Left ventricle myocardium inferior (tissue), 1 donor: ENCODE measurements at places on chromosomes 4 and X.
A peak's percentile ranks its signal among the peaks of the same experiment; 100 is the strongest.

- peak; percentile 67 for DNase-seq
Observed at GRCh38 chr4:152021788-152022438, 261.1 kb upstream of the GATB start.

GRCh38 chrX:119809185-119809666, 17.8 kb upstream of the RPL39 start:
- DNase-seq = no peak

DNA sequence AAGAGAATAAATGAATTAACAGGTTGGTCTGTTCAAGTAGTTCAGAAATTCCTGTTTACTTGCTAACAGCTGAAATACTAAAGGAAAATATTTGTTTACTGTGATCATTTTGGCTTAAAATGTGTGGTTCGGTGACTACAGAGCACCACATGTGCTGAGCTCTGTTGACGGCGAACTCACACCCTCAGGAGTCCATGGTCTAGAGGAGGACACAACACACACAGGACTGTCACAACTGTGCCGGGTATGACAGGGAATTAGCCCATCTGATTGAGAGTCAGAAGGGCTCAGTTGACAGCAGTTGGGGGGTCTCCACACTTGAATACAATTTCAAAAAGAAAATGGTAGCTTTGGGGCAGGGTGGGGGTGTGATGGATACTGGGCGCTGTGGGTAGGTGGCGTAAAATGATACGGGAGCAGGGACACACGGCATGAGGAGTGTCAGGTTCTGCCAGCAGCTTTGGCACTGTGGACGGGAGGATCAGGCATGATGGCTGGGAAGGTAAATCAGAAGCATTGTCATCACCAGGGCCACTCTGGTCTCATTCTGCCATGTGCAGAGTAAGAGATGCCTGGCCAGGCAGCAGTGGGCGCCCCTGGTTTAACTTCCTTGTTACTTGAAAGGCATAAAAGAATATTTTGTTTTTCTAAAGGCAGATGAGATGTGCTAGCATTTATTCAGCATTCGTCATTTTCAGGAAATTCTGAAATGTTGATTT, 33.3 kb downstream of the CLDN22 start:
- DNase-seq = no peak

- DNase-seq = no peak
Observed at GRCh38 chr4:154953691-154954090, 172.6 kb downstream of the RBM46 start.

GRCh38 chrX:153926552-153926857, 441 bp upstream of the ARHGAP4 start:
- no peak for DNase-seq

- DNase-seq = no peak
Observed at GRCh38 chrX:138928737-138929459, 217.4 kb upstream of the FGF13 start.

DNA sequence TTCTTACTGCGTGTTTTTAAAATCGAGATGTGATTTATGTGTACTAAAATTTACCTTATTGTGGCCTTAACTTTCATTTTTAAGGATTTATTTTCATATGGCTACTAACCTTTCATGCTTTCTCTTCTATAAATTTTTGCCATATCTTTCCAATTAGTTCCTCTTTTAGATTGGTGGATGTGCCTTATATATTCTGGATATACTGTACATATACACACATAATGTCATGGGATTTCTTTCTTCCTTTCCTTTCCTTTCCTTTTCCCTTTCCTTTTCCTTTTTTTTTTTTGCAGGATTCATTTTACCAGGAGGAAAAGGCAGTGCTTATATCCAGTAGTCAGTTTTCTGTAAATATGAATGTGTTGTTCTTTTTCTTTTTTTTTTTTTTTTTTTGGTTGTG, 37.2 kb downstream of the FHIP1A start:
- DNase-seq = no peak

GRCh38 chr4:5893004-5893580, at the start of gene CRMP1:
CRMP1 (minus strand) TSS chr4:5893086; CDS start chr4:5892969, 117 bp downstream.
- DNase-seq = no peak

- DNase-seq = no peak
Observed at GRCh38 chr4:149886786-149887490, 71.3 kb upstream of the IQCM start.
